ENCODE measurements at places on chromosomes 7 and 10. TPM values are rescaled to one million over a fixed set of nuclear protein-coding genes. Genes with fewer than 3 reads are reported as not detected.
A peak's percentile ranks its signal among the peaks of the same experiment; 100 is the strongest.

DNA sequence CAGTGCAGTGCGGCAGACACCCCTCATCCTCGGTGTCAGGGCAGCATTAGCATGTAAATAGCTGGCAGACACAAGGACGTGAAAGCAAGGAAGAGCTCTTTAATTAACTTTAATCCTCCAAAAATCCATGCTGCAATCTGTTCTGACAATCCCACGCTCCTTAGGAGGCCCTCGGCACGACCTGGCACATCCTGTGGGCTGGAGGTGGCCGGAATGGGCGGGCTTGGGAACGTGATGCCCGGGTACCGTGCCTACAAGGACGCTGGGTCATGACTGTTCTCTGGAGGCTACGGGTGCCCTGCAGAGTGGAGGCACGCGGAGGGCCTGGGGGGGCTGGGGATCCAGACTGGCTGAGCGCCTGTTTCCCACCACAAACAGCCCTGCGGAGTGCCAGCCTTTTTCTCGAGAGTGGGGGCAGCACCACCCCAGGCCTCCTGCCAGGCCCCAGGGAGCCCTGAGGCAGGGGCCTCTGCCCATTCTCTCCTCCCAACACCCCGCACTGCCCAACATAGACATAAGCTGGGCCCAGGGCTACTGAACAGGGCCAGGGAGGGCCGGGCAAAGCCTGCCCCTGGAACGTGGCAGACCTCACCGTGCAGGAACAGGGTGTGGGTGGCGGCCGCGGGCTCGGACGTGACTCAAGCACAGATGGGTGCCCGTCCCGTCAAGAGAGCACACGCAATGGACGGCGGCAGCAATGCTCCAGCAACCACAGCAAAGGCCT, 189.3 kb downstream of the MAD1L1 start:
- no peak for DNase-seq

DNA sequence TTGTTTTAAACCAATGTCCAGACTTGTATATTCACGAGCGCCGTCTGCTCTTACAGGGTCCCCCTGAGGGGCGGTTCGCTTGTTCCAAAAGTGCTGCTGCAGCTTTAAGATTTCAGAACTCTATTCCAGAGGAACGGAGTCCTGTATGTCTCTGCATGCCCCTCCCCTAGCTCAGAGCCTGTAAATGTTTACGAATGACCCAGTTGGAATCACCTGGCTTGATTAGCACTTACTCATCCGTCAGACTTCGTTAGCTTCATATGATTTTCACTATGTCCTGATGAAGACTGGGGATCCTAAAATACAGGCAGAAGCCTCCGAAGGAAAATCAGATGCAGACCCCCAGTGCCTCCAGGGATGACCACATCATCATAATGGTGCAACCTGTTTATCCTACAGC, 4.5 kb upstream of the CHST15 start:
- DNase-seq: no peak

GRCh38 chr7:43771128-43771527, 12.6 kb downstream of the BLVRA start:
- no peak for DNase-seq

GRCh38 chr10:20765066-20765465, 132.0 kb downstream of the NEBL start:
- DNase-seq: no peak

- no peak for DNase-seq
These were observed 19.1 kb upstream of the FZD8 start for GRCh38 chr10:35661236-35661635.

DNA sequence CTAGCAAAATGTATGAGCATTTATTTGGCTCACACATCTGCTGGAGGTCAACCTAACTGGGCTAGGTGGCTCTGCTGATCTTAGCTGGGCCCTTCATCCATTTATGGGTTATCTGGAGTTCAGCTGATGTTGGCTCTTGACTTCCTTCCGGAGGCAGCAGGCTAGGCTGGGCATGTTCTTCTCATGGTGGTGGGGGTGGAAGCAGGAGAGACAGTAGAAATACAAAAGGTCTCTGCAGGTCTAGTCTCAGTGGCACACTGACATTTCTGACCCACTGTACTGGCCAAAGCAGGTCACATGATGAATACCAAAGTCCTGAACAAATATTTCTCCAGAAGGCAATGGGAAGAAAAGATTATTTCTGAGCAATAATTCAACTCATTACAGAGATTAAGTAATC, 334.6 kb downstream of the CRPPA start:
- DNase-seq: no peak

GRCh38 chr10:112490545-112490944, 43.5 kb downstream of the VTI1A start:
- no peak for DNase-seq

DNA sequence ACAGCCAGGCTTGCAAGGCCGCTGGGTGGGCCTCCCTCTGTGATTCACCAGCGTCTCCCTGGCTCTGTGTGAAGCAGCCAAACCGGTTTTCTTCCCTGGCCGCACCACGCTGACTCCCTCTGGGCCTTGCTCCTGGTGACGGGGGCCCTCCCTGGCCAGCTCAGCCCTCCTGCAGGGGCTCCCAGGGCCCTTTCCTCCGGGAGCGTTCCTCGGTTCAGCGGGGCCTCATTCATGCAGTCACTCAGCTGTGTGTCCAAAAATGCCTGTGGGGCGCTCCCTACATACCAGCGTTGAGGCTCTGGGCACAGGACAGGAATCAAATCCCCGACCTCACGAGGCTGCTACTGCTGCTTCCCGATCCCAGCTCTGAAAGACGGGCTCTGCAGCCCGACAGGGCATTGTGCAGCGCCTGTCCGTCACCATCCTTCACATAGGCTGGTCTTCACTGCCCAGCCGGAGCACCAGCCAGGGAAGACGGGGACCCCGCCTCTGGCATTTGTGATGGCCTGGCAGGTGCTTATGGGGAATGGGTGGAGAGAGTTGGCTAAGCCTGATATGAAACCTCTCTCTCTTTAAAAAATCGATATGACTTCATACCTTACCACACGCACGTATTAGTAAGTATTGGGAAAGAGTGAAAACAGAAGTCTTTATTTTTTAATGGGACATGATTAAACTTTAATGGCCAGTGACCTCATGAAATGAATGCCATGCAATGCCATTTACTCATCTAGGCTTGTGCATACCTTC, 110.0 kb upstream of the SHH start:
- DNase-seq: no peak

GRCh38 chr7:27576360-27576944, 86.2 kb downstream of the HIBADH start:
- DNase-seq: peak; percentile 26

DNA sequence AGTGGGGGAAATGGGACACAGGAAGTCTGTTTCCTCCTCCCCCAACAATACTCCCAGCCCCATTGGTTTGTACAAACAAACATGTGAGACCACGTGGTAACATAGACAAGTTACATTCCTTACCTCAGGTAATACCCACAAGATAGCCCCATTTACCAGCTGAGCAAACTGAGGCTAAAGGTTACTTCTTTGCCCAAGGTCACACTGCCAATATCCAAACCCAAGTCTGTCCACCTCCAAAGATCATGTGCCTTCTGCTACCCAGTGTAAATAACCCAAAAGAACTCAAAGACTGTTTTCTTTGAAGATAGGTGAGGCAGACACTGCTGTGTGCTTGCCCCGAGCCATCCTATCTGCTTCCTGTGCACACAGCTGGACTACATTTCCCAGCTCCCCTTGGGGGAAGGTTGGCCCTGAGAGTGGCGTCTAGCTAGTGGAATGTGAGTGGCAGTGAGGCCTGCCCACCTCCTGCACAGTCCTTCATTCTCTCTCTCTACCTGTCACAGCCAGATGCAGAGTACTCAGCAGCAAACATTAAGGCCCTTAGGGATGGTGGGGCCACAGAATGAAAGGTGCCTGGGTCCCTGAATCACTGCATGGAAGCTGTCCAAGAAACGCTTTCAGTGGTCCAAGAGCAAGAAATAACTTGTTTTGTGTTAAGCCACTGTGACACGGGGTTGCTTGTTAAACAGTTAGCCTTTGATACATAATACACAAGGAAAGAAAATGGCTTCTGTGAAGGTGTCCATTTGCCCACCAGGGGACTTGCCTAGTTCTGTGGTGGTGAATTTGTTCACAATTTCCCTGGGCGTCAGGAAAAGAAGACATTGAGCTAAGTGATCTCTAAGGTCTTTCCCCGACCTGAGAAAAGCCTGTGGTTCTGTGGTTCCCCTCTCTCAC, 257.7 kb upstream of the NFE2L3 start:
- DNase-seq: no peak

CCDC136 gene
- 11.6 TPM for total RNA-seq
